Right ventricle myocardium inferior (tissue), 1 donor: ENCODE measurements at places on chromosomes 5 and 9.

DNA sequence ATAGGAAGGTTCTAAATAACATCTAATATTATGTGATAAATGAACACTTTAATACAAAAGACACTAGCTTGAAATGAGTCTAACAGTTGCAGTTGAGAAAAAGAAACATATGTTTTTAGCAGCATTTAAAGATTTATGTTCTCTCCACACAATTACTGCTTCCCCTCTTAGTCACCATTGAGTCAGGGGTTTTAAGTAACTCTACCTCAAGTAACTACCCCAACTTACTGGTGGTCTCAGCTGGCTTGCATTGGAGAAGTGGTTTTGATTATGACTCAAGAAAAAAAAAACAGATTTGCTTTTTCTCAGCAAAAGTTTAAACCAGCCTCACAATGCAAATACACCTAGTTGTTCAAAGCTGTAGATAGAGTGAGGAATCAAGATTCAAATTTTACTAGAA lies 1216.5 kb upstream of the CDH9 start:
- no peak for DNase-seq

DNA sequence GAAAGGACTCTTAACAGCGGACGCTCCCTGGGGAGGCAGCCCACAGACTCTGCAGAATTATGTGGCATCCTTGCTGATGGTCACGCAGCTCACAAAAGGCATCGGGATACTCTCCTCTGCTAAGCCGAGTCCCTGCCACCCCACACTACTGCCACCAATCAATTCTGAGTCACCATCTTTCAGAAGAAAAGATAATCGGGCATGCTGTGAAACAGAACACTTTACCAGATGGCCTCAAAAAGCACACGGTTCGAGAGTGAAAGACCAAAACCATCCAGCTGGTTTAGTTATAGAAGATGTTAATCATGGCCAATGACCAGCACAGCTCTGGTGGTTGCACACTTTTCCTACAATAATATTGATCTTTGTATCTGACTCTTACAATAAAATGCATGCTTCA lies 136.3 kb downstream of the MYO10 start:
- no peak for DNase-seq

GRCh38 chr9:133502112-133502511 lies 22.6 kb downstream of the MYMK start:
- no peak for DNase-seq

DNA sequence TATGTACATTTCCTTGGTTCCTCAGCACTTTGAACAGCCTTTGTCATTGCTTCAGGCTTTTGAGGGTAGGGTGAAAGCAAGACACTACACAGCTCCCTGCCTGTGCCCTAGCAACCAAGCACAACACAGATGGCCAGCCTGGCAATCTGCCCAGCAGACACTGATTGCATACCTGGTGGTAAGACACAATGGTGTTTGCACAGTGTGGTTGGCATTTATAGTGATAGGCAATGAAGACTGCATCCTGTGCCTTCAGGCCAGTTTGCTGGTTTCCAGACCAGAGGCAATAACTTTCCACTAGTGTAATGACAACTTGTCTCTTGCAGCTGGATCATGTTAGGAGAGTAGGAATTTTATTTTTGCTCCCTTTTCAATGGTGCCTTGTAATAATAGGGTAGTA lies 144.5 kb upstream of the TNC start:
- DNase-seq: peak; percentile 83

DNA sequence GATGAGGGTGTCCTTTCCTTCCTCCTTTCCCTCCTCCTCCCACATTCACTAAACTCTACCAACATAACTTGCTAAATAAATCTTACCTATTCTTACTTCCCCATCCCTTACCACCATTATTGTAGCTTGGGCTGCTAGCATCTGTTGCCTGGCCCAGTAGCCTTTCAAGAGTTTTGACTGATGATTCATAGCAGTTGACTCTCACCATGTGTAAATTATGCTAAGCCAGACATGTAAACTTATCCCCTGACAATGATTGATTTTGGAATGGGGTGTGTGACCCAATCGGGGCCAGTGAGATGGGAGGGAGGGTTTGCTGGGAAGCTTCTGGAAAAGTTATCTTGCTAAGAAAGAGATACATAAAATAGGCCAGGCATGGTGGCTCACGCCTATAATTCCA lies 161.8 kb upstream of the SPRY4 start:
- no peak for DNase-seq
